Natural killer cell (primary cell): ENCODE measurements at places on chromosomes 11 and 22. TPM values are rescaled to one million over a fixed set of nuclear protein-coding genes. Genes with fewer than 3 reads are reported as not detected.

Gene BID
- total RNA-seq, result 42.4 TPM

Gene KRTAP5-10
- total RNA-seq, result not detected

Gene MIOX
- total RNA-seq, result 0.23 TPM

Gene KLHL35
- 0.54 TPM for total RNA-seq

Gene DUSP8
- 24.1 TPM for total RNA-seq

Gene GLYAT
- not detected for total RNA-seq

Gene CPT1B
- total RNA-seq, result 75.7 TPM

Gene BDNF
- not detected for total RNA-seq

Gene IL18
- 13.8 TPM for total RNA-seq

Gene CHST1
- total RNA-seq, result not detected

Gene SCUBE1
- 0.11 TPM for total RNA-seq

Gene CYTH4
- total RNA-seq, result 249 TPM

Gene B3GAT1
- total RNA-seq, result 65.1 TPM

Gene NPTXR
- total RNA-seq, result 4.8 TPM

Gene LINC01488
- not detected for total RNA-seq

Gene MS4A7
- total RNA-seq, result 8.0 TPM

Gene CBLIF
- total RNA-seq, result not detected

Gene P2RX6
- 0.14 TPM for total RNA-seq

Gene GAB4
- 0.57 TPM for total RNA-seq

Gene SCARF2
- 2.9 TPM for total RNA-seq

Gene TP53AIP1
- total RNA-seq, result not detected

Gene CHEK1
- 10.1 TPM for total RNA-seq

Gene THRSP
- total RNA-seq, result not detected

Gene SLC6A5
- not detected for total RNA-seq

Gene CALCA
- total RNA-seq, result not detected

Gene MRGPRX4
- total RNA-seq, result not detected

Gene NOX4
- total RNA-seq, result not detected

Gene DPP3
- 38.6 TPM for total RNA-seq

Gene MB
- not detected for total RNA-seq

Gene IGLL1
- not detected for total RNA-seq

Gene ACR
- not detected for total RNA-seq

Gene GPR83
- total RNA-seq, result 0.32 TPM

Gene TIMM8B
- total RNA-seq, result 14.6 TPM

Gene FAM83F
- 1.0 TPM for total RNA-seq

Gene ANO5
- total RNA-seq, result 0.05 TPM

Gene PIM3
- total RNA-seq, result 107 TPM

Gene CRYBB1
- not detected for total RNA-seq

Gene API5
- 80.4 TPM for total RNA-seq

Gene TPCN2
- 18.3 TPM for total RNA-seq

Gene SCN3B
- total RNA-seq, result not detected

Gene CCDC88B
- 262 TPM for total RNA-seq

Gene RAB3IL1
- not detected for total RNA-seq

Gene PRR5
- 133 TPM for total RNA-seq

Gene SLC1A2
- not detected for total RNA-seq

Gene RFPL1
- not detected for total RNA-seq

Gene TSGA10IP
- not detected for total RNA-seq
